ENCODE measurements at places on chromosomes 4 and X. TPM values are rescaled to one million over a fixed set of nuclear protein-coding genes. Genes with fewer than 3 reads are reported as not detected.

- DNase-seq, result no peak
Observed at GRCh38 chrX:108359806-108360602, 78.2 kb downstream of the COL4A6 start.

The DGAT2L6 gene
- total RNA-seq, result not detected

- no peak for DNase-seq
Observed at GRCh38 chr4:150164956-150165629, 86.8 kb downstream of the DCLK2 start.

The TRIM60 gene
- total RNA-seq, result not detected

The DUSP21 gene
- total RNA-seq, result not detected

DNA sequence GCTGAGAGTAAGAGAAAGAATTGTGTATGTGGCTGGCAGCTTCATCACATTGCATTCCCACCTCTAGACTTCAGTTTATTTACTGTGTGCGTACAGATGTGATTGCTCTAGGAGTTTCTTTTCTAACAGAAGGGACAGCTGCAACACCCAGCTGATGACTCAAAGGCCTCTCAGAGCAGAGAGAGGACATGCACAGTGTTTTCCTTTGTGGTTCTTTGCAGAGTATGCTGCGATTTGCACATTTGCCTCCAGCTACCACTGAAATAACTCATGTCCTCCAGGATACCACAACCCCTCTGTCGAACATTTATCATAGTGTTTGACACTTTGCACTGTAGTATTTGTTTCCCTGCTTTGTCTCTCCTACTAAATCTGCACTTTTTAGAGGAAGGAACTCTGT lies 294.1 kb downstream of the STIM2 start:
- DNase-seq, result no peak

- no peak for DNase-seq
Observed at GRCh38 chr4:155271557-155271956, 63.1 kb downstream of the NPY2R start.

GRCh38 chrX:25206778-25207177 lies 191.0 kb upstream of the ARX start:
- DNase-seq, result no peak

DNA sequence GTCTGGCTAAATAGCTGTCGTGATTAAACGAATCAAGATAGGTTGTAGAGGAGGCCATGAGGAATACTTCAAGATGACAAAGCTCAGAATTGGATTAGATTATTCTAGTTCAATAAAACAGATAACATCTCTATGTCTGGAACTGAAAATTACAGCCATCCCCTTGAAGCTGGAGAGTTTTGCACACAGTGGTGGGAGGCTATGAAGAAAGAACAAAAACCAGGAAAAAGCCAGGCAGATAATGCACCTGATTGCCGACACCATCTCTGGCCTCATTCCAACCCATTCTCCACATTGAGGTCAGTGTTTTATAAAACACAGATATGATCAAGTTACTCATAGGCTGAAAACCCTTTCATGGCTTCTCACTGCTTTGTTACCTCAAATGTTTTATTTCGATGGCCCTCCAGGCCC lies 188.3 kb downstream of the RASL11B start:
- no peak for DNase-seq

The RPL36A gene
- total RNA-seq, result 495 TPM

DNA sequence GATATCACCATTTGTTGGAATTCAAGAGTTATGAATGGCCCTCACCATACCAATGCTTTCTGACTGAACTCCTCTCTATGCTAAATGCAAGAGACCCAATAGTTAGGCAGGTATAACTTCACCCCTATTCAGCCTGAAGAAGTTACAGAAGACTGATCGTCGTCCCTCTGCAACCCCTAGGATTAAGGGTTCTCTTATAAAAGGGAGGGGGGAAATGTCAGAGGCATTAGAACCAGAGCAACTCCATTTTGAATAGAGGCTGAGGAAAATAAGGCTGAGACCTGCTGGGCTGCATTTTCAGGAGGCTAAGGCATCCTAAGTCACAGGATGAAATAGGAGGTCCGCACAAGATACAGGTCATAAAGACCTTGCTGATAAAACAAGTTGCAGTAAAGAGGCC lies 494.3 kb downstream of the SPRY1 start:
- no peak for DNase-seq

DNA sequence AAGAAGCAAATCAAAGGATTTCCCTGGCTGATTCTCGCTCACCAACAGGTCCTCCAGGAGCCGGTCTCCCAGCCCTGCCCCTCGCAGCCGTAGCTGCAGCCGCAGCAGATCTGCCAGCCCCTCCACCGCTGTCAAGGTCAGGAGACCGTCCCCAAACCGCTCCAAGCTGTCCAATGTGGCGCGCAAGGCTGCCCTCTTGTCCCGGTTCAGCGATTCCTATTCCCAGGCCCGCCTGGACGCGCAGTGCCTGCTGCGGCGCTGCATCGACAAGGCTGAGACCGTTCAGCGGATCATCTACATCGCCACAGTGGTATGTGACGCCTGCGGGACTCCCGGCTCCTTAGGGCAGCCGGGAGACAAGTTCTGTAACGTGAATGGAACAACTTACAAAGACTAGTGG lies 25.6 kb downstream of the SPATA18 start:
- no peak for DNase-seq

GRCh38 chr4:184383497-184384055 lies 90.8 kb downstream of the IRF2 start:
- no peak for DNase-seq

GRCh38 chr4:171582961-171583581 lies 230.1 kb upstream of the GALNTL6 start:
- DNase-seq, result no peak

- no peak for DNase-seq
Observed at GRCh38 chr4:45410701-45411210, 684.4 kb upstream of the GNPDA2 start.

- DNase-seq, result no peak
Observed at GRCh38 chrX:132576939-132577338, 88.1 kb upstream of the MBNL3 start.

GRCh38 chr4:53702334-53703266 lies 111.3 kb upstream of the LNX1 start:
- peak; percentile 89 for DNase-seq

GRCh38 chr4:52638717-52639116 lies 20.4 kb downstream of the USP46 start:
- no peak for DNase-seq

- no peak for DNase-seq
Observed at GRCh38 chr4:122806981-122807679, 19.5 kb upstream of the FGF2 start.

DNA sequence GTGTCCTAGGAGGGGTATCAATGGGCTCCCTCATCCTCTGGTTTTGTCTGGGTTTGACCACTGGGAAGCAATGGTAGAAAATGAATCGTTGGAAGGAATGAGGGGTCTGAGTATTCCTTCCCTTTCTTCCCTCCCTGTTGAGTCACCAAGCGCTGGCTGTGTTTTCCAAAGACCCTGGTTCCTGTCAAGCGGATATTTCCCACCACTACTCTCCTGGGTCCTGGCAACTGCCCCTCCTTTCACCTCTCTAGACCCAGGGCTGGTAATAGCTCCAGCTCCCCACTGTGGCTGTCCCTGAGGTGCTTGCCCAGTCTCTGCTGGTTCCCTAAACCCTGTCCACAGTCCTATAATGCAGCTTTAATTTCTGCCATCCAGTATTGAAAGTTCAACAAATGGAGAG lies 22.2 kb downstream of the SMIM43 start:
- DNase-seq, result no peak

DNA sequence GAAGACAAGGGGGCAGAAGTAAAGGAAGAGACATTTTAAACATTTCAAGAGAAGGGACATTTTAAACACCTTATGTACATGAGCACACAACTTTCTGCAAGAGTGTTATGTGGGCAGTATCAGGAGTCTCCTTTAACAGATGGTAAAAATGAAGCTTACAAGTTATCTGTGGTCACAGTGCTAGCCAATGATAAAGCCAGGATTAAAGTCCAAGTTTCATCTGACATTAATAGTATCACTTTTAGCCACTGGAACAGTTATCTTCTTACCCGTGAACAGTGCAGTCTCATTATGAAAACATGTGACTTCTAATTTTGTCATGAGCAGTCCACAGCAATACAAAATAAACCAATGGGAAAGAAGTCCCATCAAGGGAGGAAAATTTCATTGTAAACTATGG lies 627.9 kb upstream of the AGA start:
- no peak for DNase-seq

DNA sequence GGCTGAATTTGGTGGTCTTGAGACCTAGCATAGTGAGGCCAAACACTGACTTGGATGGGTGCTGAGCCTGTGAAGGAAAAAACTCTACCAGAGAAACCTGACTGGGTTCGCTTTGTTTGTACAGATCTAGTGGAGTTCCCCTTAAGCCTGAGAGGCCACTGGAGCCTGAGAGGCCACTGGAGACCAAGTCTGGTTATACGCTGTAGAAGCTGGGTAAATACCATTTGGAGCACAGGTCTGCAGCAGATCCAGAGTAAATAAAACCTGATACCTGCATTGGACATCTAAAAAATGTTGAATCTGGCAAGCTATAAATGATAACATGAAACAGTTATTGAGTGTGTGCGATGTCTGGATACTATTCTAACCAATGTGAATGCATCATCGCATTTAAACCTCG lies 104.3 kb upstream of the IGSF1 start:
- DNase-seq, result no peak

DNA sequence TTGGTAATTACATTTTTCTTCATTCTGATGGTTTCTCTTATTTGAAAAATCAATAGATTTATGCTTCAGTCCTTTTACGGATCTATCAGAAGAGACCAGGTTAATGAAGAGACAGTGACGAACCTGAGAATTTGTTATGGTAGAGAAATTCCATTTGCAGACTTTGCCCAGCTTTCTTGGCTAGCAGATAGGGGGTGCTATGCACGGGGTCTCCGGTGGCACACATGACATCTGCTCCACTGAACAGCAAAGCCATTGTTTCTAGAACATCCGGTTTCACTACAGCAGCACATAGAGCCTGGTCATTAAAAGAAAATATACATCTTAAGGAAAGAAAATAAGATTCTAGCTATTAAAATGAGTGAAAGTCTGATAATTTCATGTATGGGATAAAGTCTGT lies 85.1 kb downstream of the ARAP2 start:
- no peak for DNase-seq

- no peak for DNase-seq
Observed at GRCh38 chrX:78168065-78168464, 28.6 kb upstream of the TAF9B start.

The RAB33A gene
- 8.3 TPM for total RNA-seq

DNA sequence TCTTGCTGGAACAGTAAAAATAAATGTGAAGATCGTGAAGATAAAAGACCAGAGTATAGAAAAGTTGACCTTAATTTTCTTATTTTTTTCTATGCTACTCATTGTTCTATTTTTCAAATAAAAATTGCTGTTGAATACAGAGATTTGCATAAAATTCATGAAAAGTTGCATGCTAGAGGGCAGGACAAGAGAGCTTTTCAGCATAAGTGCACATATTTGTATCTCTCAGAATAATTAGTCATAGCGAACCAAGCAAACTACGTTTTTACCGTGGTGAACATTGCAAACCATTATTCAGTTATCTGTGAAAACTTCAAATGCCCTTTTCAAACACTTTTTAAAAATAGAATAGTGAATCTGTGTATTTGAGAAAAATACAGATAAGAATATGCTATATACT lies 26.4 kb upstream of the AFF2 start:
- no peak for DNase-seq

GRCh38 chrX:18674417-18674787 lies 2.5 kb upstream of the RS1 start:
- DNase-seq, result peak; percentile 61

GRCh38 chr4:39312816-39313215 lies 53.3 kb downstream of the RFC1 start:
- DNase-seq, result no peak

The RIBC1 gene
- 0.86 TPM for total RNA-seq

- DNase-seq, result no peak
Observed at GRCh38 chr4:47120783-47121182, 89.4 kb downstream of the GABRB1 start.

DNA sequence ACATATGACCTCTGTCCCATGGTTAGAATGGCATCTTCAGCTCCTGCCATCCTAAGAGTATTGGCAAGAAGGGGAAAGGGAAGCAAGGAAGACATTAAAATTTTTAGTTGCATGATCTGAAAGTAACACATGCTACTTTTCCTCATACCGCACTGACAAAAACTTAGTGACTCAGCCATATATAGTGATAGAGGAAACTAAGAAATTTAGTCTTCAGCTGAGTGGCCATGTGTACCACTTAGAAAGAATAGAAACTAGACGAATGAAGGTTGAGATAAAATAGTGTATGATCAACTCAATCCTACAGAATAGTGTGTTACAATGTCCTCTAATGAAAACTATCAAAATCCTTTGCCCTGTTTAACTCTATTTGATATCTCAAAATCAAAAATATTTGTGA lies 164.1 kb downstream of the PPP3CA start:
- no peak for DNase-seq

The CDKL2 gene
- 0.51 TPM for total RNA-seq

All from right atrium auricular region (tissue), 2 donors.